ENCODE measurements at places on chromosomes 7 and 10.

- no peak for ATAC-seq
These were observed 44.8 kb upstream of the GDF10 start for GRCh38 chr10:47255033-47255813.

- ATAC-seq = no peak
These were observed 317.4 kb downstream of the EXOC4 start for GRCh38 chr7:133570321-133570720.

DNA sequence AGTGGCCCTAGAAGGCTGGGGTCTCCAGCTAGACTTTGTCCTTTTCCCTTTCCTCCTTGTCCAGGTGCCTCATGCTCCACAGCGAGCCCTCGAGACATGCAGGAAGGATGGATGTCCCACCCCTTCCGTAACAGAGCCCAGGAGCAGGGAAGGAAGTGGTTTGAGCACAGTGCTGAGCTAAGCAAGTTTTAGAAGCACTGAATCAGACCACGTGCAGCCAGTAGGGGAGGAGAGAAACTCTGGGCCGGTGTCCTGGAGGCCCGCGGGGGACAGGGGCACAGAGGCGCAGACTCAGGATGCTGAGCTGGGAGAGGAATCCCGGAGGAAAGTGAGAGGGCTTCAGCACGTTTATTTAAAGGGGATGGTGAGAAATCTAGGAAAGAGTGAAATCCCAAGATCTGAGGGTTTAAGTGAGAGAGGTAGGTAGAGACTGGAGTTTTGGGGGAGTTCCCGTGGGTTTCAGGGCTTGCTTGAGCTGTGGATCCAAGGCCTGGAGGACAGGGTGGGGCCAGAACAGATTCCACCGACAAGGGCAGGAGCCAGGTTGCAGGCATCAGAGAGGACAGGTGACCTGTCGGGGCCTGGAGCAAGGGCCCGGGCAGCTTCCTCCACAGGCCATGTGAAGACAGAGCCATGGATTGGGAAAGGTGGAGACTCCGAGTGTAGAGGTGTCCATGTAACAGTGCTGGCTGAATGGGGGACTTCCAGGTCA, 4.4 kb upstream of the IRF5 start:
- peak; percentile 31 for ATAC-seq

DNA sequence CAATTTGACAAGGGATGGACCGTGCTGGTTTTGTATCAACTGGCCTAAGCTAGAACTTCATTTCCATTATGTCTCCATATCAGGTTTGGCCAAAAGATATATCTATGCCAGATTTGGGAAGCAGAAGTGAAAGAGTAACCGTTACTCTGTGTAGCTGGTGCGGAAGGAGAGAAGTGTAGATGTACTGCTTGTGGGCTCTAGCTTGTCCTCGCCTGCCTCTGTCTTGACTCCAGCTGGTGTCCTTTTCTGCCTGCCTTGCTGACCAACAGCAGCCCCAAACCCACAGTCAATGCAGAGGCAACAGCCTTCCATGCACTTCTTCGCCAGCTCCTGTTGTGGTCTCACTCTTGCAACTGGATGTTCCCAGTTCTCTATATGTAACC, 128.5 kb downstream of the KIF20B start:
- ATAC-seq = peak; percentile 68

- peak; percentile 35 for ATAC-seq
These were observed 856 bp downstream of the ARHGAP21 start for GRCh38 chr10:24722676-24723385.

DNA sequence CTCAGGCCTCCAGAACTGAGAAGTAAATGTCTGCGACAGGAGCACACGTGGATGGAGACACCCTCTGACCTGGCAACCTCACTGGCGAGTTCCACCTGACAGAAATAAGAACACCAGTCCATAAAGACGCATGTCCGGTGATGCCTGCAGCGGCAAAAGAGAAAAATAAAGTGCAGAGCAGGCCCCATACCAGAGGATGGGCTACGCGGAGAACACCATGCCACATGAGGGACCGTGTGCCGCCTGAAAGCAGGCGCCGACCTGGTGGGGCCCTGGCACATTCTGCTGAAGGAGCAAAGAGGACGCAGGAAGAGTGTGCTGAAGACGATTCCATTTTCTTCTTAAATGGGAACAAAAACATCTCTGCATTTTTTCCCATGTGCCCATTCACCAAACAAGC, 105.0 kb downstream of the VIPR2 start:
- ATAC-seq = no peak

DNA sequence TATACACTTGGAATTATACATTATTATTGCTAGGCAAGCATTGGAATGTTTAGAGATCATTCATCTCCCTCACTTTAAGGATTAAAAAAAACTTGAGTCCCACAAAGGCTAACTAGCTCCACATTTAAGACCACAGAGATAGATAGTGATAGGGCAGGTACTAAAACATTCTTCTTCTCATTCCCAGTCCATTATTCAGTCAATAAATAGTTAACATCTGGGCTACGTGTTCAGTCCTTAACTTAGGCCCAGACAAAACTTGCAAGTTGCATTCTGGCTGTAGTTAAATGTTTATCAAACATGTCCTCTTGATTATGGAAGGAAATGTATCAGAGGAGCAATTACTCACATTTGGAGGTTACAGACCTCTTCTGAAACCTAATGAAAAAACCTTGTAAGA, 2.4 kb downstream of the GNG11 start:
- ATAC-seq = no peak

GRCh38 chr7:131692131-131692960, 135.9 kb upstream of the PODXL start:
- no peak for ATAC-seq

GRCh38 chr10:50552771-50553535, 70.8 kb downstream of the SGMS1 start:
- ATAC-seq = no peak

- ATAC-seq = no peak
These were observed 45.8 kb upstream of the PRSS58 start for GRCh38 chr7:142303650-142304049.

DNA sequence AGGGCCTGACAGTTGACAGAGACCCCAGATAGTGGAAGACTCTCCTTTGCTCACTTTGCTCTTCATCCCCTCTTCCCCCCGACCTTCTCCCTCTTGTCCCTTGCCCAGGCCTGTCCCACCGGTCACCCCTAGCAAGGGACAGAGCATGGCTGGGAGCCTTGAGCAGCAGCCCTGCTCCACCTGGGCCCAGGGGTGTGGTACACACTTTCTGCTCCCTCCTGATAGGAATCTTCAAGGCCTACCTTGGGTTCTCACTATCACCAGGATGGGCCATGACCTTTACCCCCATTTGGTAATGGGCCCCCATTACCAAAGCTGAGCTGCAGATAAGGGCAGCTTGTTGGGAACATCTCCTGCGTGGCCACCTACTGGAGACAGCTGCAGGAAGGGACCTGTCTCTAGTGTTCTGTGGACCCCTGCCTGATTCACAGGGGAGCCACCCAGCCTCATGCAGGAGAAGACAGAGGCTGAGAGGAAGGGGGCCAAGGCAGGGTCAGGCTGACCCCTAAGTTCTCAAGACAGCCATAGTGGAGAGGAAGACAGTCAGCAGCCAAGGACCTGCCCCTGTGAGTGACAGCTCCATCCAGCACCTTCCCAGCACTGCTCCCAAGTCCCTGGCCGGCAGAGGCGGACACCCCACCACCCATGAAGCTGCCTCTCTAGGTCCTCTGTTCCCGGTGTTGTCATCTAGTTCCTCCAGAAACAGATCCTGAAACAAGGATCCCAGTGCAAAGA, 913 bp upstream of the NPC1L1 start:
- ATAC-seq = no peak

DNA sequence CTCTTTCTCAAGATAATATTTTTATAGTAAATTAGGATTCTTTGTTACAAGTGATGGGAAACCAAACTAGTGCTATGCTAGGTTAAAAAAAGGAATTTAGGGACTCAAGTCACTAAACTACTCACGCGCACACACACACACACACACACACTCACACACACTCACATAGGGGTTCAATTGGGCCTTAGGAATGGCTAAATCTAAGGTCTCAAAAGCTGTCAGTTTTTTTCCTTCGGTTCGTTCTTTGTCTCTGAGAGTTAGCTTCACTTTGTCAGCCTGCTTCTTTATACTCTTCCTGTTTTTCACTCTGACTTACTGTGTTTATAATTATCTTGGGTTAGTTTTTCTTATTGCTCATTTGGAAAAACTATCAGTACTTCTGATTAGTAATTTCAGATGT, 138.9 kb downstream of the ADK start:
- no peak for ATAC-seq

DNA sequence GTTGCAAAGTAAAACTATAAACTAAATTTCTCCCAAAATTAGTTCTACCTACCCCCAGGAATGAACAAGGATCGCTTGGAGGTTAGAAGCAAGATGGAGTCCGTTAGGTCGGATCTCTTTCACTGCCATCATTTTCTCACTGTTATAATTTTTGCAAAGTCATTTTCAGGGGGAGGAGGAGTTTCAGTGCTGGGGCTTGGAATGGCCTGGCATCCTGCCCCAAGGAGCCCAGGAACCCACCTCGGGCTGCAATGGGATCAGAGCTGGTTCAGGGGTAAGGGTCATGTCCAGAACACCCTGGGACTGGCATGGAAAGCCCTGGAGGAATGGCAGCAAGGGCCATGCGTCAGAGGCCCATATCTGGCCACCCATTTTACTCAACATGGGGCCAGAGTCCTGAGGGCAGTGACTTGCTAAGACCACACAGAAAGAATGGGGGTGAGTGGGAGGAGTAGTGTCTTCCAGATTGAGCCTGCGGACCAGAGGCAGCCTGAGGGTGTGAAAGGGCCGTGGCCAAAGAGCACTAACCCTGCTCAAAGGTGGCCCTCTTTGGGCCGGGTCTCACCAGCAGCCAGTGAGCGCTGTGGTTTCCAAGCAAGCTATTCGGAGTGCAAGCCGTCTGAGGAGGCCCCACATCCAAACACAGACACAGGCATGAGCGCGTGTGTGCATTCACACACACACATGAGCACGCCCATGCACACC, 31.8 kb downstream of the GPRIN2 start:
- ATAC-seq = no peak

GRCh38 chr10:33198610-33199009, 135.9 kb downstream of the NRP1 start:
- no peak for ATAC-seq

GRCh38 chr10:117518246-117518645, 24.3 kb upstream of the EMX2 start:
- ATAC-seq = no peak

GRCh38 chr10:132489053-132489703, 48.4 kb upstream of the INPP5A start:
- ATAC-seq = no peak

GRCh38 chr7:153887749-153888569, 164.2 kb upstream of the DPP6 start:
- no peak for ATAC-seq

DNA sequence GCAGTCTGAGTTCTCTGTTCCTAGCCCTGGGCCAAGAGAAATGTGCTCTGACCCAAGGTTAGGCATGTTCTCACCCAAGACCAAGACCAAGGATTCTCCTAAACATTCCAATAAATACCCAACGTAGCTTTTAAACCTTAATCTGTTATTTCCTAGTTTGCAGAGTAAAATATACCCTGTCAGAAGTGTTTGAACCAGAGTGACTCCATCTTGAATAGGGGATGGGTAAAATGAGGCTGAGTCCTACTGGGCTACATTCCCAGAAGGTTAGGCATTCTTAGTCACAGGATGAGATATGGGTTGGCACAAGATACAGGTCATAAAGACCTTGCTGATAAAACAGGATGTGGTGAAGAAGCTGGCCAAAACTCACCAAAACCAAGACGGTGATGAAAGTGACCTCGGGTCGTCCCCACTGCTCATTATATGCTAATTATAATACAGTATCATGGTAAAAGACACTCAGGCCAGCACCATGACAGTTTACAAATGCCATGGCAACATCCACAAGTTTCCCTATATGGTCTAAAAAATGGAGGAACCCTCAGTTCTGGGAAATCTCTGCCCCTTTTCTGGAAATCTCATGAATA, 27.7 kb downstream of the PLXNA4 start:
- no peak for ATAC-seq

DNA sequence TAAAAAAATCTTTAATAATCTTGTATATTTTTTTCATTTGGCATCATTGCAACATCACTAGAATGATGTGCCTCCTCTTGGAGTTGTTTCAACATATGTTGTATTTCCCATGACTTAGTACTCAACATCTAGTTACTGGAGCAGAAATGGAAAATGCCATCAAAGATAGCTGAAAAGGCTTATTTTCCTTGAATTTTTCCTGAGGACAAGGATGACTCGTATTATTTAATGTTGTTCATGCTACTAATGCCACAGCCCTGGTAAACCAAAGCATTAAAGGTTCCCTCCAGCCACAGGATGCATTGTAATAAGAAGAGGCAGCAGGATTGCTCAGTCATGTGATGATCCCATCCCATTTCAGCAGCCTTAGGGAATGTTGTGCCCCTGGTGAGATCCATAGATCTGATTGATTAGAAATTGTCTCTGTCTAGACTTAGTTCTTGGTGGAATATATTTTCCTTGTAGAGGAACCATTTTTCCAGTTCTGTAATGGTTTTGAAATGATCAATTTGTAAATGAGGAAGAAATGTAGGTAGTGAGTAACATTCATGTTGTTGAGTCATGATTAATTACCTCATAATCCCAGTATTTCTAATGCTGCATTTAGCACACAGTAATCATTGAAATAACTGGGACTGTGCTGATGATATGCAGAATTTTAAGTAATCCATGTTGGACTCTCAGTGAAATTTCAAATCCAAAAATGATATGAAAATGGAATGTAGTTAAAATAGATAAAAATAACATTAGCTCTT, 91.3 kb upstream of the SMIM30 start:
- no peak for ATAC-seq
